Tracheal epithelial cell (primary cell): ENCODE measurements at places on chromosomes 6 and 20. TPM values are rescaled to one million over a fixed set of nuclear protein-coding genes. Genes with fewer than 3 reads are reported as not detected.

ATP9A gene
- 27.7 and 29.6 TPM in 2 replicates for total RNA-seq

ATF6B gene
- total RNA-seq, result 12.6 and 15.2 TPM in 2 replicates

MLIP gene
- total RNA-seq, result under 0.01 TPM in 1 of 2 replicates, not detected in the other

AGPAT4 gene
- total RNA-seq, result 3.0 and 9.9 TPM in 2 replicates

KCNS1 gene
- 1.1 and 3.9 TPM in 2 replicates for total RNA-seq

OR2H1 gene
- total RNA-seq, result not detected in 2 replicates

ULBP2 gene
- 3.6 and 11.1 TPM in 2 replicates for total RNA-seq

FHL5 gene
- total RNA-seq, result not detected in 2 replicates

IPCEF1 gene
- under 0.01 TPM in 2 replicates for total RNA-seq

TMEM244 gene
- total RNA-seq, result not detected in 2 replicates

TSPO2 gene
- not detected in 2 replicates for total RNA-seq

GJA10 gene
- total RNA-seq, result not detected in 2 replicates

SLC17A5 gene
- 11.5 and 20.5 TPM in 2 replicates for total RNA-seq

HDGFL1 gene
- not detected in 2 replicates for total RNA-seq

RHAG gene
- not detected in 2 replicates for total RNA-seq

SMOC2 gene
- 1.1 TPM in 1 of 2 replicates, not detected in the other for total RNA-seq

KATNA1 gene
- 17.5 and 27.5 TPM in 2 replicates for total RNA-seq

OR12D3 gene
- not detected in 2 replicates for total RNA-seq

CGAS gene
- total RNA-seq, result 7.2 and 9.2 TPM in 2 replicates
